H9 (cell line): ENCODE measurements at places on chromosomes 2 and 18. TPM values are rescaled to one million over a fixed set of nuclear protein-coding genes. Genes with fewer than 3 reads are reported as not detected.

GRCh38 chr2:1837458-1837857, 93.1 kb upstream of the PXDN start:
- no peak overlapping the region for H3K27ac ChIP-seq
- H3K36me3 ChIP-seq, result no peaks in the 10 kb centered on the region
- H3K4me3 ChIP-seq, result no peak overlapping the region; the same call in 1 of the 2 replicates
- H3K27me3 ChIP-seq, result no peaks in the 10 kb centered on the region

DNA sequence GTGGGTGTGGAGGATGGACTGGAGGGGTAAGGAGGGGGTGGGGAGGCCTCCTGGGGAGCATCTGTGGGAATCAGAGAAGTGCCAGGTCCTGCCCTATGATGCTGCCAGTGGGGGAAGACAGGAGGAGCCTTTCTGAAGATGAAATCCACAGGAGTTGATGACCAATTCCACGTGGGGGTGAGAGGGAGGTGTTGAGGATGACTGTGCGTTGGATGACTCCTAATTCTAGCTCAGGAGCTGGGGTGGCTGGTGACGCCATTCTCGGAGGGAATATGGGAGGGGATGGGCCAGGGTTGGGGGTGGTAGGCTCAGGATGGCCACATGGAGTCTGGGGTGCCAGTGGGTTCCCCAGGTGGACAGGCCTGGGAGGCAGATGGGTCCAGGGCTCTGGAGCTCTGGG, 32.3 kb downstream of the EMX1 start:
- H3K27ac ChIP-seq, result no peak overlapping the region
- H3K4me1 ChIP-seq, result peaks cover 7% of the 10 kb centered on the region; the same call in 1 of the 2 replicates
- H3K4me3 ChIP-seq, result no peak overlapping the region

DNA sequence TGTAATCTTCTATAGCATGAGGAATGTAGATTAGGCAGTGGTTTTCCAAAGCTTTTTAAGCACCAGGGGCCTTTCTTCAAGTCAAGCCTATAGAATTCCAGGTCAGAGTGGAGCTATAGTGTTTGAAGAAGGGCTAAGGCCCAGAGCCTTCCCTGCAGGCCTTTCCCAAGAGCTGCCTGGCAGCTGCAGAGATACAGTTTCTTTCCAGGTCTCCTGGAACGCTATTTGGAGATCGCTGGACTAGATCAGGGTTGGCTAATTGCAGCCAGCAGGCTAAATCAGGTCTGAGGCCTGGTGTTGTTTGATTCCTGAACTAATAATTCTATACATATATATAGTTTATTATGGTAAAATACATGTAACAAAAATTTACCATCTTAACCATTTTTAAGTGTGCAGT, 319.0 kb upstream of the SPRED2 start:
- no peaks in the 10 kb centered on the region for H3K27me3 ChIP-seq
- no peak overlapping the region for H3K4me3 ChIP-seq
- DNase-seq, result no peak

GRCh38 chr2:197604117-197604860, 71.1 kb downstream of the RFTN2 start:
- no peak overlapping the region for H3K27ac ChIP-seq
- H3K27me3 ChIP-seq, result no peaks in the 10 kb centered on the region
- H3K4me1 ChIP-seq, result peaks cover 2% of the 10 kb centered on the region; the same call in 1 of the 2 replicates
- no peak for DNase-seq
- no peaks in the 10 kb centered on the region for H3K36me3 ChIP-seq
- no peak overlapping the region for H3K4me3 ChIP-seq

GRCh38 chr2:225998653-225999052, 599.1 kb downstream of the NYAP2 start:
- no peak overlapping the region for H3K4me3 ChIP-seq
- no peaks in the 10 kb centered on the region for H3K4me1 ChIP-seq
- no peaks in the 10 kb centered on the region for H3K36me3 ChIP-seq
- no peak overlapping the region for H3K27ac ChIP-seq

DNA sequence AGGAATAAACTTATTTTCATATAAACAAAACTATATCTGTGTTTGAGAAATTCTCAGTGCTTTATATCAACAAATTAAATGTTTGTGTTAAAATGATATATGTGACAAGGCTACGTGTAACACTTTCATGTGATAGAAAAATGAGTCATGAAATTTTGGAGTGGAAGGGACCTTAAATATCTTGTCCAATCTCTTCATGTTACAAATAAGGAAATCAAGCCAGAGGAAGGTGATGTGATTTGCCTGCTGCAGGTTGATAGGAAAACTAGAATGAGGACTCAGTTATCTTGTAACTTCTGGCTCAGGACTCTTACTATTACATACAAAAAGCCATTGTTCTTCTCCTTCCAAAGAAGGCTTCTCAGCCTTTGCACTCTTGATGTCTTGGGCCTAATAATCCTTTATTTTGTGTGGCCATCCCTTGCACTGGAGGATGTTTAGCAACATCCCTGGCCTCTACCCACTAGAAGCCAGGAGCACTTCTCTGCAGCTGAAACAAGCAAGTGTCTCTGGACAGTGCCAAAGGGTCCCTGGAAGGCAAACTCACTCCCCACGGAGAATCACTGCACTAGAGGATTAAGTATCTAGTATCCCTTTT, 43.0 kb upstream of the NARS1 start:
- no peak overlapping the region for H3K4me3 ChIP-seq
- no peak for DNase-seq
- H3K36me3 ChIP-seq, result no peaks in the 10 kb centered on the region
- H3K27me3 ChIP-seq, result no peaks in the 10 kb centered on the region

Gene PTPRN
- 6.3 and 6.5 TPM in 2 replicates for total RNA-seq

Gene CCDC121
- 1.2 and 1.6 TPM in 2 replicates for total RNA-seq

- H3K27me3 ChIP-seq, result no peaks in the 10 kb centered on the region
- H3K27ac ChIP-seq, result no peak overlapping the region
- no peak for DNase-seq
- H3K4me3 ChIP-seq, result no peak overlapping the region
- H3K4me1 ChIP-seq, result peaks cover 6% of the 10 kb centered on the region; the same call in 1 of the 2 replicates
Observed at GRCh38 chr2:58645017-58645416, 403.9 kb upstream of the FANCL start.

DNA sequence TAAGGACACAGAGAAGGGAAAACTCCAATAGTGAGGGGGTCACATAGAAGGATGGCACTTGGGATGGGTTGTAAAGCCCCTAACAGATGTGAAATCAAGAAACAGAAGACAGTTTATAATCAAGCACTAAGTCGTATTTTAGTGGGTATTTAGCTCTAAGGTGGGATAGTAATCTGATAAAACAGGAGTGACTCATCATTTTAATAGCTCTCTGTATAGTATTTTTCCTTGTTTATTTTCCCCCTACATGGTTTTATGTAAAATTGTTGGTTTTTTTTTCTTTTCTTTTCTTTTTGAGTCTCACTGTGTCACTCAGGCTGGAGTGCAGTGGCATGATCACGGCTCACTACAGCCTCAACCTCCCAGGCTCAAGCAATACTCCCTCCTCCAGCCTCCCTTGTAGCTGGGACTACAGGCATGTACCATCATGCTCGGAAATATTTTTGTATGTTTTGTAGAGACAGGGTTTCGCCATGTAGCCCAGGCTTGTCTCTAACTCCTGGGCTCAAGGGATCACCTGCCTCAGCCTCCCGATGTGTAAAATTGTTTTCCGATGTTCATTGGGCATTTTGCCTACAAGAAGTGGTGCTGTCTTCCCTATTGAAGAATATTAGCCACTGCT, 142.6 kb upstream of the SERPINE2 start:
- DNase-seq, result no peak
- no peak overlapping the region for H3K4me3 ChIP-seq
- no peaks in the 10 kb centered on the region for H3K36me3 ChIP-seq
- H3K4me1 ChIP-seq, result no peaks in the 10 kb centered on the region
- H3K27me3 ChIP-seq, result no peaks in the 10 kb centered on the region
- no peak overlapping the region for H3K27ac ChIP-seq

DNA sequence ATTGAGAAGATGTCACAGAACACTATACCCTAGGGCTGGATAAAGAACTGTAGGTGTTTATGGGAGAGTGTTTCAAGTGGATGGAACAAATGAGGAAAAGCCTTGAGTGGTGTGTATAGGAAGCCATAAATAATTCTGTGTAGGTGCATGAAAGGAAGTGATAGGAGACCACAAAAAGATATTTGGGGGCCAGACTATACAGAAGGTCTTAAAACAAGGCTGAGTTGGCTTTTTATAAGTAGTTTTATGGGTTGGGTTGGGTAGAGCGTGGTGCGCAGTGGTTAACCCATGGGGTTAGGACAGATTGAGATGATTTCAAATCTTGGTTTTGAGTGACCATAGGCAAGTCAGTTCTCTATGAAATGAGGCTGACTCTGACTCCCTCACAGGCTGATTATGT, 110.5 kb downstream of the PKP4 start:
- no peaks in the 10 kb centered on the region for H3K36me3 ChIP-seq
- DNase-seq, result no peak
- H3K27ac ChIP-seq, result no peak overlapping the region
- H3K4me1 ChIP-seq, result no peaks in the 10 kb centered on the region

Gene DHRS9
- total RNA-seq, result not detected in 2 replicates

DNA sequence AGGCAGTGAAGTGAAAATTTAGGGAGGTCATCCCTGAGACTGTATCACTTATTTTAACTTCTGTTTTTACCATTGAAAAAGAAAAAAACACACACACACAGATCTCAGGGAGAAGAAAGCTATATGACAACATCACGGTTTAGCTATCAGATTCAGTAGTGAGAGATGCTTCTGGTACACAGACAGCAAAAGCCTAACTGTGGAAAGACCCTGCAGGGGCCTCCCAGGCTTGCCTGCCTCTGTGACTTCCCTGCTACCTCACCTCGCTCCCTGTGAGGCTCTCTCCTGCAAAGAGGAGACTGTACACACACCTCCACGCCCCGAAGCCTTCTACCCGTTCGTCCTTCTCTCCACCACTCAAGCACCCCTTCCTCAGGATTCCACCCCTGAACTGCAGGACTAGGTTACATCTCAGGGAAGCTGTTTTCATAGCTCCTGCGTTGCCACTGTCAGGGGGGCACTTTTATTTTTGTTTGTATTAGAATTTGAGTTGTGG, 86.3 kb downstream of the EPB41L3 start:
- DNase-seq, result no peak
- peaks cover 2% of the 10 kb centered on the region; the same call in 1 of the 2 replicates for H3K4me1 ChIP-seq
- no peaks in the 10 kb centered on the region for H3K27me3 ChIP-seq
- H3K36me3 ChIP-seq, result no peaks in the 10 kb centered on the region

DNA sequence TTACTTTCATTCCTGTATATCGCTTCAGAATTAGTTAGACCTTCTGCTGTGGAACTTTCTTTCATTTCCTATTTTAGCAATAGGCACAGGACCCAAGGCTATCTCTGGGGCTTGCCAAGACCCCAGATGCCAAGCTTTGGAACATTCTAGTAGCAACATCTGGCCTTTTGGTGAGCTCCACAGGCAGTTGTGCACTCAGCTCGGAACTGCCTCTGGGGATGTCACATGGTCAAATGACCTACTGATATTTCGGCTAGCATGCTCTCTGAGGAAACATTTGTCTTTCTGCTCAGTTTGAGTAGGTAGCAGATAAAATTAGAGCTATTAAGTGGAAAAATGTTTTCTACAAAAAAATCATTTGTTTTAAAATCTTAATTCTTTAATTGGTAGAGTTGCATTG, 76.6 kb upstream of the ITGA4 start:
- H3K4me3 ChIP-seq, result no peak overlapping the region
- no peak for DNase-seq

- no peaks in the 10 kb centered on the region for H3K27me3 ChIP-seq
- no peak overlapping the region for H3K4me3 ChIP-seq
- no peak overlapping the region for H3K27ac ChIP-seq
- H3K4me1 ChIP-seq, result no peaks in the 10 kb centered on the region
- no peaks in the 10 kb centered on the region for H3K36me3 ChIP-seq
- no peak for DNase-seq
Observed at GRCh38 chr2:32825291-32825712, 121.5 kb upstream of the LTBP1 start.

Gene VWA3B
- total RNA-seq, result not detected in 2 replicates

Gene MEMO1
- total RNA-seq, result 48.8 and 49.4 TPM in 2 replicates

- no peak for DNase-seq
- H3K4me1 ChIP-seq, result no peaks in the 10 kb centered on the region
- peaks cover 8% of the 10 kb centered on the region for H3K36me3 ChIP-seq
- no peak overlapping the region for H3K4me3 ChIP-seq
- no peaks in the 10 kb centered on the region for H3K27me3 ChIP-seq
Observed at GRCh38 chr2:171958475-171958874, 36.2 kb downstream of the HAT1 start.

GRCh38 chr18:499776-500631, 497 bp downstream of the COLEC12 start:
- H3K4me3 ChIP-seq, result peak overlapping the region; percentile 70
- peaks cover 28% of the 10 kb centered on the region; the same call in 1 of the 2 replicates for H3K27me3 ChIP-seq
- no peaks in the 10 kb centered on the region for H3K4me1 ChIP-seq
- no peak overlapping the region for H3K27ac ChIP-seq
- no peaks in the 10 kb centered on the region; the same call in 1 of the 3 replicates for H3K36me3 ChIP-seq

- no peaks in the 10 kb centered on the region for H3K27me3 ChIP-seq
- H3K27ac ChIP-seq, result no peak overlapping the region
- H3K36me3 ChIP-seq, result peaks cover 23% of the 10 kb centered on the region
- no peak overlapping the region for H3K4me3 ChIP-seq
Observed at GRCh38 chr2:19611491-19612332, 253.3 kb upstream of the OSR1 start.

- H3K4me3 ChIP-seq, result no peak overlapping the region
- H3K4me1 ChIP-seq, result peaks cover 2% of the 10 kb centered on the region; the same call in 1 of the 2 replicates
- H3K27ac ChIP-seq, result no peak overlapping the region
Observed at GRCh38 chr2:142041996-142042395, 88.8 kb downstream of the LRP1B start.

- no peaks in the 10 kb centered on the region for H3K4me1 ChIP-seq
- no peak for DNase-seq
- no peaks in the 10 kb centered on the region for H3K27me3 ChIP-seq
- no peaks in the 10 kb centered on the region for H3K36me3 ChIP-seq
- H3K4me3 ChIP-seq, result no peak overlapping the region
Observed at GRCh38 chr2:130813722-130814121, 23.0 kb upstream of the ARHGEF4 start.

- no peak overlapping the region for H3K27ac ChIP-seq
- H3K27me3 ChIP-seq, result no peaks in the 10 kb centered on the region
- peak; percentile 73 for DNase-seq
- H3K4me3 ChIP-seq, result peak overlapping the region; percentile 65; the same call in 1 of the 3 replicates
Observed at GRCh38 chr2:233030-233429, 30.8 kb downstream of the SH3YL1 start.

GRCh38 chr18:6058941-6059340, 163.6 kb upstream of the TMEM200C start:
- peaks cover 5% of the 10 kb centered on the region for H3K4me1 ChIP-seq
- no peaks in the 10 kb centered on the region for H3K36me3 ChIP-seq
- H3K27me3 ChIP-seq, result no peaks in the 10 kb centered on the region
- H3K27ac ChIP-seq, result no peak overlapping the region
